ENCODE measurements at places on chromosomes 1 and 21.

- no peak for DNase-seq
Measured at GRCh38 chr1:14786109-14786675, 187.7 kb downstream of the KAZN start.

GRCh38 chr21:29627905-29628304 lies 311.9 kb downstream of the GRIK1 start:
- DNase-seq, result no peak

DNA sequence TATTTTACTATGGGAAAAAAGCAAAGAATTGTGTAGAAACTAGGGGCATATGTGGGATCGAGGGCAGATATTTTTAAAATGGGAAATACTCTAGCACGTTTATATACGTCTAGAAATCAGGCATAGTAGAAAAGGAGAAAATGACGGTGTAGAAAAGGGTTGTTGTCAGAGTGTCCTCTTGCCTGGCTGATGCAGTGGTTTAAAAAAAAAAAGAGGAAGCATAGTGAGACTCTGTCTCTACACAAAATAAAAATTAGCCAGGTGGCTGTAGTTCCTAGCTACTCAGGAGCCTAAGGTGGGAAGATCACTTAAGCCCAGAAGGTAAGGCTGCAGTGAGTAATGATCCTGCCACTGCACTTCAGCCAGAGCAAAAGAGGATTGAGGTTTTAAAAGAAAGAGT lies 64.7 kb upstream of the LRRC7 start:
- no peak for DNase-seq

GRCh38 chr1:62398377-62398776 lies 38.5 kb upstream of the USP1 start:
- no peak for DNase-seq

- DNase-seq, result no peak
Measured at GRCh38 chr1:78630600-78630999, 10.4 kb downstream of the IFI44L start.

Data from SHP77 (cell line).